NCI-H774 (cell line): ENCODE measurements at places on chromosomes 1 and 21.
A peak's percentile ranks its signal among the peaks of the same experiment; 100 is the strongest.

GRCh38 chr1:42012852-42013251 lies 94.1 kb upstream of the HIVEP3 start:
- no peak for DNase-seq

- no peak for DNase-seq
Measured at GRCh38 chr1:200480964-200481363, 71.1 kb upstream of the ZNF281 start.

DNA sequence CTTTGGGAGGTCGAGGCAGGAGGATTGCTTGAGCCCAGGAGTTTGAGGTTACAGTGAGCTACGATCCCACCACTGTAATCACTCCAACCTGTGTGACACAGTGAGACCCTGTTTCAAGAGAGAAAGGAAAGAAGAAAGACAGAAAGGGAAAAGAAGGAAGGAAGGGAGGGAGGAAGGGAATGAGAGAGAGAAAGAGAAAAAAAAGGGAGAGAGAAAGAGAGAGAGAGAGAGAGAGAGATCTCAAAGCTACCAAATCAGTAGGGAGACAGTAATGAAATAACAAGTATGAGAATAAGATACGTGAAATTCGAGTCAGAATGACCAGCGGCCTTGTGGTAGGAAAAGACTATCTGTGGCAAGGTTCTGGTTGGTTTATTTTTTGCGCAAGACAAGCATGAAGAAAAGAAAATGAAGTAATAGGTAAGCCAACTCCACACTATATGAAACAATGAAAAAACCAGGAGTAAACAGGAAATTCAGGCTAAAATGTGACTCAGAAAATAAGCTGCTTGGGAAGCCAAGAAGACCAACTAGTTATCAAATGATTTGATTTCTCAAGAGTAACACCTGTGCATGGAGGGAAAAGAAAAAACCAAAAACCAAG lies 8.9 kb downstream of the MTF1 start:
- DNase-seq = no peak

DNA sequence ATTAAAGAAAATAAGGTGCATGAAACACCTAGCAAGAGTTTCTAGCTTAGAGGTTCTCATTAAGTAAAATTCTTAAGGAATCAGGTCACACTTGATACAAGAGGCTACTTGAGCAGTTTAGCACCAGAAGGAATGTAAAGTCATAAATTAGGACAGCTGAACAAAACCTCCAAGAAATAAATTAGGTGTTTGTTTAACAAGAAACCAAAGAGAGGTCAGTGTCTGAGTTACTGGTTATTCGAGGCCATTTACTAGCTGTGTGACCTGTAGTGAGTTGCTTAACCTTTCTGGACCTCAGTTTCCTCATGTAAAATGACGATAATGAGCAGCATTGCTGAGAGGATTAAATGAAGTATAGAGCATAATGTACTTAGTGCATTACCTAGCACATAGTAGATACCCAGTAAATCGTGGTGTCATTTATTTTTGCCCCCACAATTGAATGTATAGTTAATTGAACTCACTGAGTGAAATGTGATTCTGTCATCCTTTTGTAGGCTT lies 908 bp upstream of the ELK4 start:
- DNase-seq = no peak

DNA sequence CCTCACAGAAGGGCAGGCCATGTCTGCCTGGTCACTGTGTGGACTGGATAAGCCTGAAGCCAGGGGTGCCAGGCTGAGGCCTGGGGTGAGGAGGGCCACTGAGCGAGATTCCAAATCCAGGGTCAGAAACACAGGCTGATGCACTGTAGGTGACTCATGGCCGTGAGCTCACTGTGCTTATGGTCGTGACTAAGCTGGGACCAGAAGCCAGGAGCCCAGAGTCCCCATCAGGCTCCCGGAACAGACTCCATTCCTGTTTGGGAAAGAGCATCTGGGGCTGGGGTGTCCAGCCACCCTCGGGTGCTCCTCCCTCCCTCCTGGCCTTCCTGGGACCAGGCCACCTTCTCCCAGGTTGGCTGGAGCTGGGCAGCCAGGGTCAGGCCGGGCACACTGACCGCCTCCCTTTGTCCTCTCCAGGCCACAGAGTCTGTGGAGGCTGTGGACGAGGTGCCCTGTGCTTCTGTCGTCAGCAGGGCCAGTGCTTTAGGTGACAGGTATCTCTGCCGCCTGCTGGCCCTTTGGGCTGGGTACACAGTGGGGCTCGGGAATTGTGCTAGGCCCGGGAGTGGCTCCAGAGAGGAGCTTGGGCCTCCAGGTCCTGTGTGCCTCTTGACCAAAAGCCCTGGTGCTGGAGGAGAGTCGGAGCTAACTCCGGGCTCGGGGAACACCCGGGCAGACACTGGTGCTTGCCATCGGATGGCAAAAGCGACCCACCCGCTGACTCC lies 36.7 kb downstream of the AJAP1 start:
- DNase-seq = no peak

- no peak for DNase-seq
Measured at GRCh38 chr1:204358605-204359004, 1.1 kb downstream of the PLEKHA6 start.

DNA sequence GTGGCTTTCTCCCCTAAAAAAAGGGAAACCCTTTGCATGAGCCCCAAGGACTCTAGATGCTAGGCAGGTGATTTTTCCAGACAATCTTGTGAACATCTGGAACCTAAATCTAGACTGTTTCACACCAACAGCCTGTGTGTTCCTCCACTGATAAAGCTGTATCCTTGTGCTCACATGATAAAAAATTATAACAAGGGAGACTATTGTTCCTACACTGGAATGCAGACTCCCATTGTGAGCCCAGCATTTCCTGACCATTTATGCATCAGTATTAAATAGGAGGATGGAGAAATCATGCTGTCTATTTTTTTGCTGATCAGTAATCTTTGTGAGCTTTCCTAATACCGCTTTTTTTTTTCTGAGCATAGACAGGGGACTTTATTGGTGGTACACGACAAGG lies 52.5 kb downstream of the ZNF697 start:
- no peak for DNase-seq

DNA sequence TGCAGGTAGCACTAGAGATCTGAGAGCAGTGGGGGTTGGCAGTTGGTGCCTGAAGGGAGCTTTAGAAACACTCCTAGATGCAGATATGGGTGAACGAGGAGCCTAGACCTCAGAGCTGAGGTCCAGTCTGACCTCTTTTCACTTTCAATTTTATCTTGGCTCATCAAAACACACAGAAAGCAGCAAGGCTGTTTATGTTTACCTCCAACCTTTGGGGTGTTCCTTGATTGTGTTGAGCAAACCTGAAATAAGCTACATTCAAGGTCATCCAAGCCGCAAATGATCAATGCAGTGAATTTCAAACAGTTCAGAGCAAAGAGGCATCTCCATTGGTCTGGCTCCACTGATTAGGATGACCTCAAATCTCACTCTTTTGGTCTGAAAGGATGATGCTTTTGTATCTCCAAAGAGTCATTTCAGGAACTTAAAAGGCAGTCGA lies 1.3 kb downstream of the LY9 start:
- no peak for DNase-seq

DNA sequence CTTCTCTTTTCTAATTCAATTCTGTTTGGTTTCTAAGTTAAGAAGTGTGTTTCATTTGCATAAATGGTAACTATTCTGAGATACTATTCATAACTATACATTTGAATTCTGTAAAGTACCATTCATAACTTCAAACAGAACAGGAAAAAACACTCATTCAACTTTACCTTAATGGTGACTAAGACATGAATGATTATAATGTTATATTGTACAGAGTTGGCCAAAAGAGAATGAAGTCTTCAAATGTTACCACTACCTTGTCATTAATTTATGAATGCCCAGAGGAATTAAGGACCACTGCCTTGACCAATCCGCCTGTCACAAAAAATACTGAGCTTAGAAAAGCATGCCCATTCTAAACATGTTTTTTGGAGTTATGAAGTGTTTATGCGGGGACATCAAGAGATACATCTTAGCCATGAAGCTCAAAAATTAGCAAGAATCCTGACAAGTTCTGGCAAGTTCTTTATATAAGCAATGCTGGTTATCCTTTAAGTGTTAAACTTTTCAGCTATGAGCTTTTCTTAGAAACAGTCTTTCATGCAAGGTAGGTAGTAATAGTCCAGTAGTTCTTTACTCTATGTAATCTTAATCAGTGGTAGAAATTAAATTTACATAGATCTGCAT lies 7.9 kb downstream of the WASF2 start:
- no peak for DNase-seq

GRCh38 chr21:34818662-34819158 lies 149.9 kb downstream of the CLIC6 start:
- DNase-seq = no peak

- DNase-seq = no peak
Measured at GRCh38 chr1:48222501-48223242, at the start of gene SLC5A9. SLC5A9 (plus strand) TSS chr1:48222716; CDS start chr1:48222737, 21 bp downstream.

GRCh38 chr1:27519331-27520258 lies 29.6 kb upstream of the WASF2 start:
- DNase-seq = peak; percentile 45
